ENCODE measurements at places on chromosomes 5 and 9.

- DNase-seq = no peak
Measured at GRCh38 chr5:78647838-78648358, 674 bp downstream of the LHFPL2 start.

DNA sequence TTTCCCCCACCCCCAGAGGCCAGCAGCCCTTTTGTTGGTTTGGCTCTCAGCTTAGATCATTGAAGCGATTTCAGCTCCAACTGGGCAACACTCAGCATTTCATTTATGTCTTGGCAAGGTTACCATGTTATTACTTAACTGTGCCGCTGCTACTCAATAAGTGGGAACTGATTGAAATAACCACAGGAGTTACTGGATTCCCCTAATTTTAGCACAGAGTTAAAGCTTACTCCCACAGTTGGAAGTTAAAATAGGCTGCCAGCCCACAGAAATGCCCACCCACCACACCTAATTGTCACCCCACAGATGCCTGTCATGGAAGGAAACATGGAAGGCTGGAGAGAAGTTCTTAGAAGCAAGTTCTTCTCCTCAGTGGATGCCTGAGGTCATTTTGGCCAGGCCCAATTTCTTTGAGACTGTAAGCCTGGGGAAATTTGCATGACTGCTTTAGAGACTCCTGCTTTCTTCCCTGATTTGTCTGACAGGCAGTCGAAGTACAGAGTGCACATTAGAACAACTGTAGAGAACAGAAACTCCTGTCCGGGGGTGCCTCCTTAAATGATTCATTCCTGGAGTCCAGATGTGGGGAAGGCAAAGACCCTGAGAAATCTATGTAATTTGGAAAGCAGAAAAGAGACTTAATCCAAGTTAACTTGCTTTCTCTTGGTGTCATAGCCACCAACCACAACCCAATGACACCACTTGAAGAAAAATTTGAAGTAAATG is 370.0 kb downstream of the ZSWIM6 start:
- no peak for DNase-seq

DNA sequence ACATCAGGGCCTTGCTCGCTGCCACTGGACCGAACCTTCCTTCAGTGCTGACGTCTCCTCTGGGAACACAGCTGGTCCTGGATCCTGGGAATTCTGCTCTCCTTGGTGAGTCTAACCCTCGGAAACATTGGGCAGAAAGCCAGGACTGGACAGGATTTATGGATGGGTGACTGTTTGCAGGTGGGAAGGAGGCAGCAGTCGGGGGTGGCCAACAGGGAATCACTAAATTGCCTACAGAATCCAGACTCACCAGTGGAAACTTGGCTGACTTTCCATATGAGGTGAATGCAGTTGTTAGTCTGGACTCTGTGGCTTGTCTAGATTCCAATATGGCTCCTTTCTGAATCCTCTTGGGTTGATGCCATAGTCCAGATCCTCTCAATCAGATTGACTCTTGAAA is 203.1 kb downstream of the SAXO1 start:
- DNase-seq = no peak

GRCh38 chr9:7980691-7981289 is 181.2 kb upstream of the DMAC1 start:
- DNase-seq = no peak

- DNase-seq = no peak
Measured at GRCh38 chr5:26700759-26701384, 337.5 kb downstream of the CDH9 start.
